Inflammatory macrophage treated with lipopolysaccharide for 4 hours (primary cell): ENCODE measurements at places on chromosomes 1 and 21.
A peak's percentile ranks its signal among the peaks of the same experiment; 100 is the strongest.

DNA sequence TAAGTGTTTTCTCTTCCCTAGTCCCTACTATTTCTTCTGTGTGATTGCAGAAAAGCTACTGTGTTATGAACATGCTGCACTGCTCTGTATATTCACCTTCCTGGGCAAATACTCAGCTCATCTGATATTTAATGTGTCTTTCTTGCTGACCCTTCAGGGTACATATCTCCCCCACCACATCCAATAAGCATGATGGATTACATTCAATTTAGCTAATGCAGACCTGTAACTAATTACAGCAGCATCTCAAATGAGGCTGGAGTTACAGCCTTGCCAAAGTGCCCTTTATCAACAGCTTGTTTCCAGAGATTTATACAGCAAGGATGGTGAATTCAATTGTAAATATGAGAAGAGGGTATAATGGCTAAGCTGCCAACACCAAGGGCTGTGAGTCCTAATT, 144.0 kb downstream of the KCNH1 start:
- no peak for DNase-seq

- no peak for DNase-seq
These were observed 73.3 kb downstream of the MRPL37 start for GRCh38 chr1:54273092-54273794.

DNA sequence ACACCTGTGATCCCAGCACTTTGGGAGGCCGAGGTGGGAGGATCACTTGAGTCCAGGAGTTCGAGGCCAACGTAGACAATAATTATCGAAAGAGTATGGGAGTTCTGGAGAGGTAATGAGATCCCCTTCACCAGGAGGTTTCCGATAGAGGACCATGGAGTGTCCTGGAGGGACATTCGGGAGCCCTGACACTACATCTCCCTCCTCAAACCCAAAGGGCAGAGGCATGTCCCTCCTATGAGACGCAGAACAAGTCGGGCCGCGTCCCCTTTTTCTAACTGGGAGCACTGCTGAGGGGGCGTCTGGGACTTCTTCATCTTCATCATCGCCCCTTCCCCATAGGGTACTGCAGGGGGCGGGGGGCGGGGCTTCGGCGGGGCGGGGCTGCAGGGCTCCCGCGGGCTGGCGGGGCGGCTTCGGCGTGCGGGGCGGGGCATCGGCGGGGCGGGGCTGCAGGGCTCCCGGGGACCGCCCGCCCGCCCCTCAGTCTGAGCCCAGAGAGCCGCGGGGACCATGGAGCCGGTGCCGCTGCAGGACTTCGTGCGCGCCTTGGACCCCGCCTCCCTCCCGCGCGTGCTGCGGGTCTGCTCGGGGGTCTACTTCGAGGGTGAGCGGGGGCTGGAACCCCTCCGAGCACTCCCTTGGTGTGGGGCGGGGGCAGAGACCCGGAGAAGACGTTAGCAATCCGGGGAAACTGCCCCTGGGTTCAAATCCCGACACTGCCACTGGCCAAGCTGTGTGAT, at the start of gene THEMIS2:
TSS of gene THEMIS2 (plus strand) at position 486 of the 743 bp plus-strand sequence. CDS start at position 514, 28 bp downstream.
- DNase-seq, result peak; percentile 73

DNA sequence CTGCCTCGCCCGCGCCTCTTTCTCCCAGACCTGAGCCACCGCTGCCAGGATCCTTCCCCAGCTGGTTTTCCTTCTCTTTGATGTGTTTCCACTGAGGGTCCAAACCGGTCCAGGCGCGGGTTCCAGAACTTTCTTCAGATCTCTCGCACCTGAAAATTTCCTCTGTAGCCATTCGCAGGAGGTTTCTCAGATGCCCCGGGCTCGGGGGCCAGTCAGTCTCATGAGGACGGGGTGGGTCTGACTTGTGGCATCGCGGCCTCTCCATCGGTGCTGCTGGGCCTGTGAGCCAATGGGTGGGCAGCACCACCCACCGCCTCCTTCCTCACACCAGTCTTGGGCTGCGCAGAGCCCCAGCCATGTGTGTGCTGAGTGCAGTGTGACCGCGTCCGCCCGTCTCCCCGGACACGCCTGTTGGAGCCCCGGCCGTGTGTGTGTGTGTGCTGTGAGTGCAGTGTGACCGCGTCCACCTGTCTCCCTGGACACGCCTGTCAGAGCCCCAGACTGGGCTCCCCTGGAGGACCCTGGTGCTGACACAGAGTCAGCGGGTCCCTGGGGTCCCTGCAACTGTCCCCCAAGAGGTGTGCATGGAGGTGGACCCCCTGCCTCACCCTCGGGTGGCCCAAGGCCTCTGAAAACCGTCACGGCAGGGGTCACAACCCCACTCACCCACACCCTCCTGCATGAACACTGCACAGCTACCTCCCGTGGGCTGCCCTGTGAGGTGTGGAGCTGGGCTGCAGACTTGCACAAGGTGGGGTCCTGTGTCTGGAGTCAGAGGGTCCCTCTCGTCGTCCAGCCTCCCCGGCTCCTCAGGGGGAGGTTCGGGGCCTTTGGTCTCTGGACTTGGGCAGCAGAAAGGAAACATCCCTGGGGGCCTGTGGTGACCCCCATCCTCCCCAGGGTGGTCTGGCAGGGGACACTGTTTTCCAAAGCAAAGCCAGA, 20.2 kb downstream of the COL18A1 start:
- DNase-seq, result no peak

GRCh38 chr1:202143768-202144401, 652 bp downstream of the ARL8A start:
- no peak for DNase-seq

- no peak for DNase-seq
These were observed 10.2 kb downstream of the SH3BP5L start for GRCh38 chr1:248815407-248816034.

- DNase-seq, result no peak
These were observed 315.0 kb upstream of the NRIP1 start for GRCh38 chr21:15379776-15380175.

DNA sequence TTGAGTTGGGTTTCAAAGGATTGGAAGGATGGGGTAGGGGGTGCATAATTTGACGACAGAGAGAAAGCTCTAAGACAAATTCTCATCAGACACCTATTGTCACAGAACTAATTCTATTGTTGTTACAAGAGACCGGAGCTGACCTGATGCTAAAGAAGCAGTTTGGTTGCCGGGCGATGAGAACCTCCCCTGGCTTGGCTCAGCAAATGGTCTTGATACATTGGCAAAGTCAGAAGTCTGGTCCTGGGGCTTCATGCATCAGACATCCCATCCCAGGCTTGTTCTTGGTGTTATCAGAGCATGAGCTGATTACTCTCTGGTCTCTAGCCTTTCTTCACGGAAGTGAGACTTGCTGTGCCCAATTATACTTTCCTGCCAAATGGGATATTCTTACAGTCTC, 15.4 kb downstream of the TRIM67 start:
- DNase-seq, result no peak

DNA sequence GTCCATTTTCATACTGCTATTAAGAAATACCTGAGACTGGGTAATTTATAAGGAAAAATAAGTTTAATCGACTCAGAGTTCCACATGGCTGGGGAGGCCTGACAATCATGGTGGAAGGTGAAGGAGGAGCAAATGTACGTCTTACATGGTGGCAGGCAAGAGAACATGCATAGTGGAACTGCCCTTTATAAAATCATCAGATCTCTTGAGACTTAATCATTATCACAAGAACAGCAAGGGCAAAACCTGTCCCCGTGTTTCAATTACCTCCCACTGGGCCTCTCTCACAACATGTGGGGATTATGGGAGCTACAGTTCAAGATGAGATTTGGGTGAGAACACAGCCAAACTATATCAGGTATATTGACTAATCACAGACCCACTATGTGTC, 370.2 kb upstream of the USP24 start:
- DNase-seq, result no peak

GRCh38 chr21:15221799-15222386, 157.1 kb upstream of the NRIP1 start:
- DNase-seq, result peak; percentile 98

GRCh38 chr1:23356471-23357137, 12.5 kb upstream of the HNRNPR start:
- no peak for DNase-seq

DNA sequence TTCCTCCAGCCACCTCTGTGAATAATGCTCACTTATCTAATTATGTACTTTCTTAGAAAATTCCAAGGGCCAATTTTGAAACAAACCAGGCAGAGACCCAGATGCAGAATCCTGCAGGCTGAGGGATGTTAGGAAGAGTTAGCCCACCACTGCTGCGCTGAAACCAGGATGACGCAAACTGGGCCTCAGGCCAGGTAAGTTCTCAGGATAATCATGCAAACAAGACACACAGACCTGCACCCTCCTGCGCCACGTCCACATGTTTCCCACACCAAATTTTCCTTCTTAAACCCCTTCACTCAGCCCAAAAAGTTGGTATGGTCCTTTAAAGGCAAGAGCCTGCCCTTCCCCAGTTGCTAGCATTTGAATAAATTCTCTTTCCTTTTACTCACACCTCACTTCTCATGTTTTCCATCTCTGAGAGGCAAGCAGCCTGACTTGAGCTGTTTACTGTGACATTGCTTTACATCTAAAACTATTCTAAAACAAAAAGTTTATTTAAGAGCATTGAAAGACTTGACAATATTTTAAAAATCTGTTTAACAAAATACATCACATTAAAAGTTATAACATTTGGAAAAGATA, 887.1 kb downstream of the LRRIQ3 start:
- DNase-seq, result no peak

GRCh38 chr1:226473325-226473724, 65.4 kb upstream of the PARP1 start:
- no peak for DNase-seq

- peak; percentile 82 for DNase-seq
These were observed 118.3 kb downstream of the TGFB2 start for GRCh38 chr1:218463194-218464156.

DNA sequence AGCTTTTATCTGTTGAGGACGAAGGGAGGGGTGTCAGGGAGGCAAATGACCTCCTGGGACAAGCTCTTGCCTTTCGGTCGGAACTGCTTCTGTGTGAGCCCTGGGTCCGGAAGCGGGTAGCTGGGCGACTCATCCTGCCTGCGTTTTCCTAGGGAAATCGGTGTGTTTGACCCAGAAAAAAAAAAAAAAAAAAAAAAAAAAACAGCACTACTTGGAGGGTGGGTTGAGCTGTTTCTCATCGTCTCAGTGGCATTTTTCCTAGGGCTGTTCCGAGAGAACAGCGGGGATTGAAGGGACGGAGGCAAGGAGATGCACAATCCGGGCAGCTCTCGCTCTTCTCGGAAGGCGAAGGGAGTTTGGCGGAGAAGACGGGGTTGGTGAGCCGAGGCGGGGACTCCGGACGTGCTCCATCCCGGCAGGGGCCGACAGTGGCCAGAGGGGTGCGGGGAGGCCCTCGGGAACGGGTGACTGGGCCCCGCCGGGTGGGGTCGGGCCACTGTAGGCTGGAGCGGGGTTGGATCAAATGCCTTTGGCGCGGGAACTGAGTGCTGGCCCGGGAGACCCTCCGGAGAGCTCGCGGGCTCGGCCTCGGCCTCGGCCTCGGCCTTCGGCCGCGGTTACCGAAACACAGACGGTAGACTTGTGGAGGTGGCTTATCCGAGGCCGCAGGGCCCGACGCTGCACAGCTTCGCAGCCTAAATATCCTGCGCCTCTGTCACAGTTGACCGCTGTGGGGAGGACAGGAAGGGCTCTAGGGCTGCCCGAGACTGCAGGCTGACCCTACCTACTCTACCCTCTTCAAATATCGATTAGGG, 2.4 kb upstream of the BARHL2 start:
- DNase-seq, result no peak

DNA sequence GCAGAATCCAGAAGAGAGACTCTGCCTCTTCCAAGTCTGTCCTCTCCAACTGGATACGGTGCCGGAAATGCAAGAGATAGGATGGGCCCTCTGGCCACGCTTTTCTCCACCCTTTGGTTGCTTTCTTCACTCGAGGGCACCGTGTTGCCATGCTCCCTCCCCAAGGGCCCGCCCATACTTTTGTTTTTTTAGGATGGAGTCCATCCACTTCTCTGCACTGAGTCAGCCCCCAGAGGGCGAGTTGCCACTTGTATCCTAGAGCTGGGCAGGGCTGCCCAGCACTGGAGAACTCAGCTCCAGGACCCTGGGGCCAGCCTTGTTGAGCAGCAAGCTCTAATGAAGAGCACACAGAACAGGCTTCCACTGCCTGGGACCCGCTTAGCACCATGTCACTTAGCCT, 25.5 kb downstream of the IFNGR2 start:
- DNase-seq, result no peak

DNA sequence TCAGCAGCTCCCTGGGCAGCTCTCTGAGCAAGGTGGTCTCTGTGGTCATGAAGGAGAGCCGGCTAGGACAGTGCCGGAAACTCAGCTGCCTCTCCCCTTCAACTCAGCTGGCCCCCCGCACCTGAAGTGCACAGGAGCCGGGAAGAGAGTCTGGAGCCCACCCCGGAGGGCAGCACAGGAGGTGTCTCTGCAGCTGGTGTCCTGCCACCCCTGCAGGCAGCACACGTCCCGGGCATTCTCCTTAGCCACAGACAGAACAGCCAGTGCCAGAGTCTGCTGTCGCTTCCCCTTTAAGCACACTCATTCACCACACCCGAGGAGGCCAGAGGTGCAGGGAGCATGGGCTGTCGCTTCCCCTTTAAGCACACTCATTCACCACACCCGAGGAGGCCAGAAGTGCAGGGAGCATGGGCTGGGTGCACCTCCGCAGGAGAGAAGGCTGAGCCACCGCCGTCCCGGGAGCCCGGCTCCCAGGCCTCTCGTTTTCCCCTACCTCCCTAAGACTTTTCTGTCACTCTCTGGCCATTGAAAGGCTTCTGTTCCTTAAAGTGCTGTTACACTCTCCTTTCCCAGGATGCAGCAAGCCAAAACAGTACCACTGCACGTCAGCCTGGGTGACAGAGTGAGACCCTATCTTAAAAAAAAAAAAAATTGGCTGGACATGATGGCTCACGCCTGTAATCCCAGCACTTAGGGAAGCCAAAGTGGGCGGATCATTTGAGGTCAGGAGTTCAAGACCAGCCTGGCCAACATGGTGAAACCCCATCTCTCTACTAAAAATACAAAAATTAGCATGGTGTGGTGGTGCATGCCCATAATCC, 16.9 kb upstream of the SAMD11 start:
- DNase-seq, result peak; percentile 88
